ENCODE measurements at places on chromosomes 7 and 10.
A peak's percentile ranks its signal among the peaks of the same experiment; 100 is the strongest.

- no peak for DNase-seq
Observed at GRCh38 chr10:112775892-112776674, 174.0 kb upstream of the TCF7L2 start.

GRCh38 chr7:3210531-3210930 is 90.5 kb upstream of the SDK1 start:
- no peak for DNase-seq

DNA sequence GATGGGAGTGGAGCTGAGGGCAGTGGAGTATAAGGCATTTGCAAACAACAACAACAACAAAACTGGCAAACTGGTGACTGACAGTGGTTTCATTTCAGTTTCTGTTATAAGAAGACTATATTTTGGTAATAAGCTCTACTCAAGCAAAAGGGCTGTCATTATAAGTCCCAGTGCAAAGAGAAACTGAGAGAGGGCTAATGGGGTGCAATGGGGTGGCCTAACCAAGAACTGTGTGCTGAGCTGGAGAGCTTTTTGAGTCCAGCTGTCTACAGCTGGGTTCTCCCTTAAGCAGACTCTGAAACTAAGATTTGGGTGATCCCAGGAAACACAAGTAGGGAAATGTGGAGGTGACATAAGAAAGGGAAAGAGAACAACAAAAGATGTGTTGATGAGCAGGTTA is 439.3 kb downstream of the ADRA2A start:
- DNase-seq, result no peak

DNA sequence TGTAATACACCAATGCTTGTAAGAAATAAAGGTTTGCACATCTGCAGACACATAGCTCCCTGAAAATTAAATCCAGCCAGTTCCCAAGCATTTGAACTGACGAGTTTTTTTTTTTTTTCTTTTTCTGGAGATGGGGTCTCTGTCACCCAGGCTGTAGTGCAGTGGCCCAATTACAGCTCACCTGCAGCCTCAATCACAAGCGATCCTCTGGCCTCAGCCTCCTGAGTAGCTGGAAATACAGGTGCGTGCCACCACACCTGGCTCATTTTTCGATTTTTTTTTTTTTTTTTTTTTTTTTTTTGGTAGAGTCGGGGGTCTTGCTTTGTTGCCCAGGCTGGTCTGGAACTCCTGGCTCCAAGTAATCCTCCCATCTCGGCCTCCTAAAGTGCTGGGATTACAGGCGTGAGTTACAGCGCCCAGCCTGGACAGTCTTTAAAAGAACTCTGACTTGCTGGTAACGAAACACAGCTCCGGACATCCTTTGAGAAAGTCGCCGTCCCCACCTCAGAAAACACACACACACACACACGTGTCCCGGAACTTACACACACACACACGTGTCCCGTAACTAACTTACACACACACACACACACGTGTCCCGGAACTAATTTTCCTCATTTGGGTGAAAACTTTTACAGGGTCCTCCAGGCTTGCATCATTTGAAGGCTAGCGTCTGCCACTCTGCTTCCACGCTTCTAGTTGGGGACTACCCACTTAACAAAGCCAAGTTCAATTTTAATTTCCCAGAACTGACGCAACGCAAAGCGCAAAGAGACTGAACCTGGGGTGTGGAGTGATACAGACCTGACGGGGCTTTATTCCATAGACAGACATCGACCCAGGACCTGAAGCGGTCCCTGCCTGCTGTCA is 18.6 kb downstream of the OCM2 start:
- peak; percentile 5 for DNase-seq

- no peak for DNase-seq
Observed at GRCh38 chr7:151839451-151839921, 37.4 kb downstream of the PRKAG2 start.

DNA sequence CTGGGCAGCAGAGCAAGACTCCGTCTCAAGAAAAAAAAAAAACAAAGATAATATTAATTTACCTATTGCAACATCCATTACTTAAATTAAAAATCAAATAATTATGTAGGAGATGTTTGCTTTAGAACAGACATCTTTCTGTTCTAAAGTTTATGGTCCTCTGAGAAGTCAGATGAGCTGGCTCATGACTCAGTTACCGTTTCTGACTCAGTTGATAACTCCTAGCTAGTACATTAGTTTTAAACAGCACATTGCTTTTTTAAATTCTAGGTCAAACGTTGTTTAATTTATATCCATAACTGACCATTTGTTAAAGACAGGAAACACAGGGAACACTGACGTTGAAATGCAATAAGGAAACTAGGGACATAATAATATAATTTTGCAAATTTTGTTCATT is 162.7 kb downstream of the ETV1 start:
- no peak for DNase-seq

GRCh38 chr7:85890244-85890811 is 703.5 kb upstream of the SEMA3D start:
- no peak for DNase-seq

- no peak for DNase-seq
Observed at GRCh38 chr10:43926371-43926770, 277.7 kb upstream of the ZNF32 start.

- DNase-seq, result no peak
Observed at GRCh38 chr10:69344591-69345252, 66.4 kb downstream of the HK1 start.

GRCh38 chr7:50621206-50621605 is 56.0 kb upstream of the DDC start:
- DNase-seq, result no peak

- no peak for DNase-seq
Observed at GRCh38 chr7:125670926-125671572, 741.4 kb upstream of the POT1 start.

DNA sequence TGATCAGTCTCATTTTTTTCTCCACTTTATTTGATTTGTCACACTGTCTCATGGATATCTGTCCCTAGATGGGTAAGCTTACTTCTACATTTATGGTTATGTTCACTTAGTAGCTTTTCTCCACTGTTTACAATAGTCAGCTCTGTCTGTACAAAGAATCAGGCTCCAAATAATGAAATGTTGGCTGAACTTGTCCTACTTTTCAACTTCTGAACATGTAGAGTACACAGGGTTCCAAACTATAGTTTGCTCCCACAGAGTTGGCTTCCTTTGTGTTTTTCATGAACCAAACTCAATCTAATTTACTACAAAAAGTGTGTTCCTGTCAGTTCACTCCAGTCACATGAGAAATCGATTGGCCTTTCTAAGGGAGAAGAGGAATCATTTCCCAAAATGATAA is 175.0 kb downstream of the CCDC71L start:
- no peak for DNase-seq

- DNase-seq, result no peak
Observed at GRCh38 chr7:127437241-127437640, 44.7 kb upstream of the ZNF800 start.

GRCh38 chr7:37970211-37970610 is 49.8 kb downstream of the EPDR1 start:
- no peak for DNase-seq

DNA sequence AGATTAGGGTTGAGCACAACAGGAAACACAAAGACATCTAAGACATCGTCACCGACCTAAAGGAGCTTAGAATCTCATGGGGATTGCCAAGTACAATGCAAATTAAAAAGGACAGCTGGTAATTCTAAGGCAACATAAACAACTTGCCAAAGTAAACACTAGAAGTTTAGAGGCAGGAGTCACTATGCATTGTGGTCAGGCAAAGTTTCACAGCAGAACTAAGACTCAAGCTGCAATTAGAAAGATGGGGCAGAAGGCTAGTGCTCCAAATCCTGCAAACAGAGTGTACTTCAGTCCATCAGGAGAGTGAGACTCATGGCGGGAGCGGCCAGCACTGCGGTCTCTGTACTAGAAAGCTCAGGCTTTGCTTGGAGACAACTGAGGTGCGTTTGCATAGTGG is 52.7 kb downstream of the HIPK2 start:
- DNase-seq, result peak; percentile 17

GRCh38 chr7:46603780-46604179 is 682.7 kb upstream of the IGFBP3 start:
- no peak for DNase-seq

Measured in MG63 (cell line).